ENCODE measurements at places on chromosomes 2 and 18.

- no peak for DNase-seq
Observed at GRCh38 chr2:17541531-17541950, 1.0 kb downstream of the VSNL1 start.

- no peak for DNase-seq
Observed at GRCh38 chr2:30733876-30734520, 73.2 kb downstream of the CAPN13 start.

DNA sequence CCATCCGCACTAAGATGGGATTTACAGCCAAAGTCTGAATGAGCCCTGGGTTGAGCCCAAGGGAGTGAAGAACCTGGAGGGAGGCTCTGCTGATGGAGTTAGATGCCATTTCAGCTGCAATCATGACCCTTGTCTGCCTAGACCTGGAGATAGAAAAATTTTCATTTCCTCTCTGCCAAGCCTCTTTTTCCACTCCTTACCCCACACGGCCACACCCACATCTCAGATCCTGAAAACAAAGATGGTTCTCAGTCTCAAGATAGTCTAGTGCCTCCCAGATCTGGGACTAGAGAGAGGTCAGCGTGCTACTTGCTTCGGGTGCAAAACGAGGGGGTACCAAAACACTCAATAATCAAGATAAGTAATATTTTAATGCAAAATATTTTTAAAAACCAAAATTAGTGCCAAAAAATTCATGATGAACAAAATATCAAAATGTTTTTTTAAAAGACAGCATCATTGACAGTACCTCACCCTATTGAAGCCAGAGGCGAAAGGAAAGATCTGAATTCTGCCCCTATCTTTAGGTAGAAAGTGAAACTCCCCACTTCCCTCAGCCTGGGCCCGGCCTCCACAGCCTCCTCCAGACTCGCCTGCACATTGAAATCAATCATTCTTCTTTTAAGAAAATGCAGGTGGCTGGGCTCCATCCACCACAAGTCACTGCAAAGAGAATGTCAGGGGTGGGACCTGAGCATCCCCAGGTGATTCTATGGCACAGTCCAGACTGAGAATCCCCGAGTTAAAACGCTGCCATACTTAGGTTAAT lies 57.8 kb upstream of the GPR45 start:
- no peak for DNase-seq

- no peak for DNase-seq
Observed at GRCh38 chr2:15527074-15527739, 33.9 kb downstream of the NBAS start.

DNA sequence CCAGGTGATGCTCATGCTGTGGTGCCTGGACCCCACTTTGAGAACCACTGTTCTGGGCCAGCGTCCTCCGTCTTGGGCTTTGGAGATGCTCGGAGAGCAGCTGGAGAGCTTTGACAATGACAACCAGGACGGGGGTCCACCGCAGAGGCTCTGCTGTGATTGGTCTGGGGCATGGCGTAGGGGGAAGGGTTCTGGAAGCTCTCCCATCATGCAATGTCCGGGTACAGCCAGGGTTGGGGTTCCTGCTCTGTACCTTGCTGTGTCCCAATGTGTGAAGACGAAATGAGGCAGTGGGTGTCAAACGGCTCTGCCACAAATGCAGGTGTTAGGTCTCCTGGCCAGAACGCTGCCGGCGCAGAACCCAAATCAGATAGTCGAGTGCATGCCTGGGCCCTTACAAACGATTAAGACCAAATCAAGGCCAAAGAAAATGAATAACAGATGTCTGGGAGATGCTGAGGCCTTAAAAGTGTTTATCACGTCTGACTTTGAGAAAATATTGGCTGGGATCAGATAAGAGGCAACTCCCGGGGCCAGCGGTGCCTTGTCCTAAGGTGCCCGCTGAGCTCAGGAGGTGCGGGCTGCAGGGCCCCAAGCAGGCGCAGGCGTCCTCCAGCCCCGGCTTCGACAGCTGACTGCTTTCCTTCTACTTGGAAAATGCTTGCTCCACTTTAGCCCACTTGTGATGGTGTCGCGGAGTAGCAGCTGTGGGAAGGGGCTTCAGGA lies 117.2 kb downstream of the VAPA start:
- no peak for DNase-seq

DNA sequence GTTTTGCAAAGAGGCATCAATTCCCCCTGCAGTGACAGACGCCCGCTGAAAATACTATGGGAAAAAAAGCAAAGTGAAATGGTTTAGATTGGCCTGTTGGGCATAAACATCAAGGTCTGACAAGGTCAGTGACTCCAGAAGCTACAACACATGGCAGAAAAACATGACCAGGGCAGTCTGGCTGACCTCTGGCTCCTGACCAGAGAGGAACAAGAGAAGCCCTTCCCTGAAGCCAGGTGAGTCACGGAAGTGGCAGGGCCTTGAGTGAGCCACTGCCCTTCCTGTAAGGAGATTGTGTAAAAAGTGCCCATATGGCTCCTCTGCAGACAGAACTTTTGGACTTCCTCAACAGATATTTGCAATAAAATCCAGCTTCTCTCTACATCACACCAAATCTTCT lies 72.0 kb downstream of the DNER start:
- DNase-seq, result no peak

DNA sequence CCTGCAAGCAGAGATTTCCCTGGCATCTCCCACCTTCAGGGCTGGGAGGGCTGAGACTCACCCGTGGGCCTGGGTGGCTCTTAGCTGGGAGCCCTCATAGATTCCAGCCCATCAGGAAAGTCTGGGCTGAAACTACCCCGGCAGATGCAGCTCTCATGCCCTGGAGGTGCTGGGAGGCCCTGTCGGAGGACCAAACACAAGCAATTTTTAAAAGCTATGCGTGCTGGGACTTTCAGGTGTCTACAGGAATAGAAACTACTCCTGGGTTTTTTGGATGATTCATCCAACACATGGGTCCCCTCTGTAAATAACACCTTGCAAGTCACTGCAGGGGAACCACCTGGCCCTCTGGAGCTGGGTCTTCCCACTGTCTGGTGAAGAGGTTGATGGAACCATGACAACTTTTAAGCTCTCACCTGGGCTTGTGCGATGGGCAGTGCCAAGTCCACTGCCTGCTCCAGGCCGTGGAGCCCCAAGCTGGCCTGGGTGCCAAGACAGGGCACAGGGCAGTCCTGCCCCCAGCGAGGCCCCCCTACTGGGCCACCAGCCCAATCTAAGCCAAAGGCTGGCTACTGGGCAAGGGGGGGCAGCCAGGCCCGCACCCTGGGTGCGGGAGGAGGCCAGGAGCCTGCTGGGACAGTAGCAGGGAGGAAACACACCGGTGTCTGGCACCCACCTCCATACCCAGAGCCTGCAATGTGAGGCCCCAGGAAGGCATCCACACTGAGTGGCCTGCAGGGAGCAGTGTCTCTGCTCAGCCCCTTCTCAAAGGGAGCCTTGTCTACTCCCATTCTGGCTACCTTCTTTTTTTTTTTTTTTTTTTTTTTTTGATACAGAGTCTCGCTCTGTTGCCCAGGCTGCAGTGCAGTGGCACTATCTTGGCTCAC lies 1.1 kb upstream of the GPR55 start:
- DNase-seq, result no peak

DNA sequence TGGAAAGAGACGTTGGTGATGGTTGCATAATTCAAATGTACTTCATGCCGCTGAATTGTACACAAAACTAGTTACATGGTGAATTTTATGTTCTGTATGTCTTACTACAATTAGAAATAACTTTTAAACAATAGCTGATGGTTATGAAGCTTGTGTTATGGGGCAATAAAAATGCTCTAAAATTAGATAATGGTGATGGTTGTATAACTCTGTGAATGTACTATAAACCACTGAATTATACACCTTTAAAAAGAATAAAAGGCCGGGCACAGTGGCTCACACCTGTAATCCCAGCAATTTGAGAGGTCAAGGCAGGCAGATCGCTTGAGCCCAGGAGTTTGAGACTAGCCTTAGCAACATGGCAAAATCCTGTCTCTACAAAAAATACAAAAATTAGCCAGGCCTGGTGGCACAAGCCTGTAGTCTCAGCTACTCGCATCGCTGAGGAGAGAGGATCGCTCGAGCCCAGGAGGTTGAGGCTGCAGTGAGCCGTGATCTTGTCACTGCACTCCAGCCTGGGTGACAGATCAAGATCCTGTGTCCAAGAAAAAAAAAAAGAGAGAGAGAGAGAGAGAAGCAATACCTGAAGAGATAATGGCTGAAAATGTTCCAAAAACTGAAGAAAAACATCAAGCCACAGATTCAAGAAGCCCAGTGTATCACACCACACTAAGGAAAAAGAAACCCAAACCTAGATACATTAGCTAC lies 6.3 kb downstream of the RNU4ATAC start:
- DNase-seq, result no peak

DNA sequence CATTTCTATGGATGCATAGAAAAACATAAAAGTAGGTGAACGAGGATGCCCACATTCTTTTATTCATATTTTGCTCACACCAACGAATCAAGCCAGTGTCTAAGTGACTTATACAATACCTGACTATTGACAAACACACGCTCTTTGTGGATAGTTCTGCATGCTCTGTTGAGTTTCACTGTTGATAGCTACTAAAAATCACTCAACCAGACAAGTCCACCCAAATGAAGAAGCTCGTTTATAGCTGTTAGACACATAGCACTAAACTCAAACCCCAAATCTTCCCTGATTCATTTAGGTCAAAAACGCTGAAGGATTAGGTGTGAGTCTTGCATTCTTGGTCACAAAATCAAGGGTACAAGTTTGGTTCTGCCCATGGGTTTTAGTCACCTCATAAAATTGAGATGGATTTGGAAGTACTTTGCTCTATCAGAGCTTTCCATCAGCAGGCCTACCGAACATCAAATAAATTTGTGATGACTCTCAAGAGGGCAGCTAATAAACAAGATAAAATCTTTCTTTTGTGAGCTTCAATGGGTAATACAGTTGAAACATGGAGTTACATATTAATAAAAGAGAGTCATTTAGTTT lies 92.7 kb upstream of the ETAA1 start:
- no peak for DNase-seq

DNA sequence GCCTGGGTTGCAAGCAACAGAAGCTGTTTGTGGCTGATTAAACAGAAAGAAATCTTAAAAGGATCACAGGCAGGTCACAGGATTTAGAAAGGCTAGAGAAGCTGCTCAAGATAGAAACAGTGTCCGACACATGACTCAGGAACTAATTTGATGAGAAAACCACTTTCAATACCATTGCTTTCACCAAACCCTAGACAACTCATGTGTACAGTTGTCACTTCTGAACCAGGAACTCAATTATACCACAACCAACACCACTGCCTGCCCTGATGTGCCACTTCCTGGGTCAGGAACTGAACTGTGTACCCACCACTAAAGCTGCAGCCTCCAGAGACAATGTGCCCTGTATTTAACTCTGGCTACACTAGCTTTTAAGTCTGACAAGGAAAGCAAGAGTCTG lies 56.0 kb downstream of the TMEM247 start:
- DNase-seq, result no peak

GRCh38 chr2:127665267-127665893 lies 9.9 kb downstream of the LIMS2 start:
- no peak for DNase-seq

- no peak for DNase-seq
Observed at GRCh38 chr18:35040638-35040987, 600 bp upstream of the MAPRE2 start.

- no peak for DNase-seq
Observed at GRCh38 chr2:197358931-197359330, 48.4 kb upstream of the ANKRD44 start.

- DNase-seq, result no peak
Observed at GRCh38 chr18:79942786-79943607, 8.5 kb downstream of the SLC66A2 start.

DNA sequence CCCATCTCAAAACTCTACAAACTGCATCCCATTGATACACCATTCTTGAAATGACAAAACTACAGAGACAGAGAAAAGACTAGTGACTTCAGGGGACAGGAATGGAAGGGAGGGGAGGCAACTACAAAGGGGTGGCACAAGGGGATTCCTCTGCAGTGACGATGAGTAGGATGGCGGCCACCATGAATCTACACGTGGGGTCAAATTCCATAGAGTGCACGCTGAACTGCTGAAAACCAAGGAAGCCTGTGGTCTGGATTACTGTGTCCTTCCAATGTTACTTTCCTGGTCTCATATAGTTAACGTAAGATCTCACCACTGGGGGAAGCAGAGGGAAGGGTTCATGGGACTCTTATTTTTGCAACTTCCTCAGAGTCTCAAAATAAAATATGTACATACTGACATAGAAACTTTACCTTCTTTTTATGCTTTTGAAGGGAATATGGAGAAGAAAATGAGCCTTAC lies 23.6 kb downstream of the COX7A2L start:
- no peak for DNase-seq

- DNase-seq, result no peak
Observed at GRCh38 chr2:79980816-79981215, 323.7 kb downstream of the LRRTM1 start.

GRCh38 chr18:32576296-32576916 lies 105.7 kb upstream of the GAREM1 start:
- no peak for DNase-seq

DNA sequence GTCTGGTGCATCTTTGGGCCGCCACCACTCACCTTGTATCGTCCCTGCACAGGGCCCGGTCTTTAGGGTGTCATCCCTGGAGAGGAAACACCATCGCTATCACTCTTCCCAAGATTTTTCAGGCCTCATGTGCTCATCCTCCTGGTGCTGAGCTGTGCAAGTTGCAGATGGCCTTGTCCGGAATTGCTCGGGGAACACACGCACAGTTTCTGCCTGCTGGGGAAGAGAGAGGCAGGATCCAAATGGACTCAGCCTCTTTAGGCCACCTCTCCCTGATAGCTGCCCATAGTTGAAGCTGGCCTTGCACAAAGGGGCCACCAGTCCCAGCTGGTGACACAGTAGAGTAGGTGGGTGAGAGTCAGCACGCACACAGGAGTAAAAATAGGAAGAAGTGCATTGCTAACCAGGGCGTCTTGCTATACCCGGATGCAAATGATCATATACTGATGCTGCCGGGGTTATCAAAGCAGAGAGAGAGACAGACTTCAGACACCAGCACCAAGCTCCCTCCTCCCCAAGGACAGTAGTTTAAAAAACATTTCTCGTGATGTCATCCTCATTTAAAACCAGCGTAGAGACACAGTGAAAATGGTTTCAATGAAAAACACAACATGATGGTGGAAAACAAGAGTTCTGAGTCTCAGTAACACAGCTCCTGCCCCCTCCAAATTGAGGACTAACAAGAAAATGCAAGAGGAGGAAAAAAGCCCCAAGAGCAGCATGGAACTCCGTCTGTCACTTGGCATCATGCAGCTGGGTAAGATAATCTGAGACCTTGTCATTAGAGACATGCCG lies 147.5 kb upstream of the NCK2 start:
- DNase-seq, result no peak

GRCh38 chr2:33339269-33339668 lies 137.2 kb upstream of the RASGRP3 start:
- no peak for DNase-seq

DNA sequence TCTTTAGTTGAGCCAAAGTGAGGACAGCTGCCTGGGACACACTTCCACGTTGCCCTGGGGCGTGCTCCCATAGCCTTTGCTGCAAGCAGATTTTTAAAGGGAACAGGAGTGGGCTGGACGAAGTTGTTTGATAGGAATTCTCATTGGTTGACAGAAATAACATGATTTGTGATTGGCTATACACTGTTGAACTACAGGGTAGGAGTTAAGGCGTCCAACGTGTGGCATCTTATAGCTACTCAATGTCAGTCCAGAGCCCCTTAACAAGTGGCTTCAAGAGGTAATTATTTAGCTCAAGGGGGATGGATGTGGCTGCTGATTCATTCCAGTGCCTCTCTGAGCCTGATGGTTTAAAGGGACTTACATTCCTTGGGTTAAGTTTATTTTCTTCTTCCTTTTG lies 65.5 kb downstream of the ACAA2 start:
- DNase-seq, result no peak
